Activated T-helper 1 cell treated with Interleukin-2 at 50 U/mL for 16 hours (primary cell): ENCODE measurements at places on chromosomes 16 and 17.

- DNase-seq: no peak
Measured at GRCh38 chr17:1977583-1978395, 47.3 kb downstream of the RTN4RL1 start.

- no peak for DNase-seq
Measured at GRCh38 chr16:54080524-54081008, 206.0 kb downstream of the IRX3 start.

- DNase-seq: no peak
Measured at GRCh38 chr16:69423189-69423588, 1.2 kb upstream of the CYB5B start.

GRCh38 chr16:57115514-57116182 is 23.3 kb downstream of the CPNE2 start:
- DNase-seq: no peak

DNA sequence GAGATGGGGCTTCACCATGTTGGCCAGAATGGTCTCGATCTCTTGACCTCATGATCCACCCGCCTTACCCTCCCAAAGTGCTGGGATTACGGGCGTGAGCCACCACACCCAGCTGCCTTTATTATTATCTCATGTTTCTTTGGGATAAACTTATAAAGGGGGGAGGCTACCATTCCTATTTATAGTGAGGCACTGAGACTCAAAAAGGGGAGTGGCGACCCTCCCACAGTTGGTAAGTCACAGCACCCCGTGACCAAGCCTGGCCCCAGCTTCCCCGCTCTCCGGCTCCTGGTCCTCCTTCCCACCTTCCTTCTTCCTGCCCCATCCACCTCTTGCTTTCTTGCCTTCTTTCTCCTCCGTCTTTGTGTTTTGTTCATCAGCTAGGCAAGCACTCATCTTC is 5.2 kb downstream of the MYH3 start:
- DNase-seq: no peak

DNA sequence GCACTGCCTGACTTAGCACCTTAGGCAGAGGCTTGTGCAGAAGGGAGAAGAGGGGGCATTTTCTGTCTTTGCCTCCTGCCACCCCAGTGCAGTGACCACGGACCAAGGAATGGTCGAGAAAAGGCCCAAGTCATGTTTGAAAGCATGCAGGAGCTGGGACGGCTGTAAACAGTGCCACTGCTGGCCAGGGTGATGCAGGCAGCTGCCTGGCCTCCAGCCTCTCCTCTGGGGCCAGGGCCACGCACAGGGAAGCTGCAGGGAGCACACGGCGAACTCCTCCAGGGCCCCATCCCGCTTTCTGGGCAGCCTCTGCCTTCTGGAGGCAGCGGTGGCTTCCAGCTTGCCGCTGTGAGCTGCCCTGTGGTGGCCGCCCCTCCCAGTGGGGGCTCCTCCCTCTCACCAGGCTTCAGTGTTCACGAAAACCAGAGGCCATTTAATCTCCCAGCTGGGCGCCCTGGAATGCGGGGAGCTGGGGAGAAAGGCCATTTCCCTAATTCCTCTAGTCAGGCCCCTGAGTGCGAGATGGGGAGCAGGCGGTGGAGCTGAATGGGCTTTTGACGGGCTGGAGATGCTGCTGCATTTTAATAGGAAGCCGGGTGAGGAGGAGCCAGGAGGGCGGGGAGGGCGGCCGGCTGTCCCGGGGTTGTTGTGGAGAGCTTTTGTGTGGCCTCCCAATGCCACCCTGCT is 28.7 kb upstream of the DNAI2 start:
- DNase-seq: no peak

DNA sequence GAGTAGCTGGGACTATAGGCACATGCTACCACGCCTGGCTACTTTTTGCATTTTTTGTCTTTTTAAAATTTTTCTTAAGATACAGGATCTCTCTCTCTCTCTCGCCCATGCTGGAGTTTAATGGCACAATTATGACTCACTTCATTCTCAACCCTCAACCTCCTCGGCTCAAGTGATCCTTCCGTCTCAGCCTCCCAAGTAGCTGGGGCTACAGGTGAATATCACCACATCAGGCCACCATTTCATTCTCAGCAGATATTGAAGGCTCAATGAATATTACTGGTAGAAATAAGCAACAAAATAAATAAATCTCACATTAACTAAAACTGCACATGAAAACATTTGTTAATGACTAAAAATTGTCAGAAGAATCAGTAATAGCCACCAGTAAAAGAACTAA is 41.7 kb downstream of the BRIP1 start:
- no peak for DNase-seq

GRCh38 chr17:82667668-82668000 is 19.4 kb upstream of the WDR45B start:
- no peak for DNase-seq

- DNase-seq: no peak
Measured at GRCh38 chr16:53043428-53043831, 9.3 kb downstream of the CHD9NB start.

DNA sequence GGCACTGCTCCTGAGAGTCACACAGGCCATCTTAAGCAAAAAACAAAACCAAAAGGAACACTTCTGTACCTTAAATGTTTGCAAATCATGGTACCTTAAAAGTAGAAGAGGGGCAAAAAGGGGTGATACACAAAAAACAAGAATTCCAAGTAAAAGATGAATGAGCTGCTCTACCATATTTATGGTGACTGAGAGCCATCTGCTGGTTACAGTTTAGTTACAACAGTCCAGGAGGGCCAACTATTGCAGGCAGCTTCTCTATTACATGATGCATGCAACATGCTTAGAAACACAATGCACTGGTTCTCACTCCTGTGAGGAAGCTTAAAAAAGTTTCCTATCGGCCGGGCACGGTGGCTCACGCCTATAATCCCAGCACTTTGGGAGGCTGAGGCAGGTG is 53.5 kb downstream of the STX8 start:
- no peak for DNase-seq

DNA sequence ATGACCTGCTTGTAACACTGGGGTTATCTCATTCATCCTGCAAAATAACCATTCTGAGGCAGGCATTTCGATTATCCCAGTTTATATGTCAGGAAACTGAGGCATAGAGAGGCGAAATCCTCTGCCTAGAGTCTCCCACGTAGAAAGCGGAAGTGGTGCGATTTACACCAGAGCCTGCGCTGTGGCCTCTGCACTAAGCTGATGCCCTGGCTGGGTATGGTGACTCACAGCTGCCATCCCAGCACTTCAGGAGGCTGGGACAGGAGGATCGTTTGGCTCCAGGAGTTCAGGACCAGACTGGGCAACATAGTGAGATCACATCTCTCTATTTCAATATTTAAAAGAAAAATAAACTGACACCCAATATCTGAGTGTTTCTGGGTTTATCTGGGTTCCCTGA is 59.3 kb upstream of the BCO1 start:
- no peak for DNase-seq

DNA sequence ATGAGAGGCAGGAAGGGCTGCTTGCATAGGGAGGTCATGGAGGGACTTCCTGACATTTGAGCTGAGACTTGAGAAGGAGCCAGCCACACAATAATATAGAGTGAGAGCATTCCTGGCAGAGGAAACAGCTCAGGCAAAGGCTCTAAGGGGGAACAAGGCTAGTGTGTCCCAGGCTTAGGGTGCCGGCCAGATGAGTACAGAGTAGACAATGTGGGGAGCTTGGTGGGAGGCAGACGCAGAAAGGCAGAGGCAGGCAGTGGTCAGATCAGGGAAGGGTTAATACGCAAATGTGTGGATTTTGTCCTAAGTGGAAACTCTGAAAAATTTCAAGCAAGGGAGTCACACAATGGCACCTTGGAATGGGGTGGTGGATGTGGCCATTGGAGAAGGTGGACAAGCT is 31.3 kb downstream of the CD300LB start:
- no peak for DNase-seq

DNA sequence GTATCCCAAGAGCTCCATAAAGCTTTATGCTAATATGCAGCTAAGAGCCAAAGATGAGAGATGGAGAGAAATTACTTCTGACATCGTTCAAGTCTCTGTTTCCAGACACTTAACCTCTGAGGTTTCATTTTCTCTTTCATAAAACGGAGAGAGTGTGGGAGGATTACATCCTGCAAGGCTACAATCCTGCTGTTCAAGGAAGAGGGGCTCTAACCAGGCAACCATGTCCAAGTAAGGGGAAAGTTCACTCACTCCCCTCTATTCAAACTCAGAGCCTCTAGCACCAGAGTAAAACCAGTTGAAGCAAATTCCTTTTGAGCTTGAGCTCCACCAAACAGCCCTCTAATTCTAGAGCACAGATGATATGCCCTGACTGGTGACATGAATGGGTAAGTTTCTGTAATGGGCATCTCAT is 397.4 kb downstream of the NPIPA8 start:
- no peak for DNase-seq

- DNase-seq: no peak
Measured at GRCh38 chr16:31201582-31202413, 762 bp downstream of the PYCARD start.

DNA sequence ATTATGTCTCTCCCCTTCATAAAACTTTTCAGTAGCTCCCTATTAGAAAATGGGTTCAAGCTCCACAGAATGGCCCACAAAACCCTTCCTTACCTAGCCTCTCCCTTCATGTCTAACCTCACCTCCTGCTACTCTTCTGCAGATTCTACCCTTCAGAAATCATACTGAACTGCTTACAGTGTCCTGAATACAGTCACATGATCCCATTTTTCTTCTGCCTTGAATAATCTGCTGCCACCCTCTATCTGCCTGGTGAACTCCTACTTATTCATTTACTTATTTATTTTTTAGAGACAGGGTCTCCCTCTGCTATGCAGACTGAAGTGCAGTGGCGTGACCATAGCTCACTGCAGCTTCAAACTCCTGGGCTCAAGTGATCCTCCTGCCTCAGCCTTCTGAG is 15.0 kb downstream of the LASP1NB start:
- DNase-seq: no peak

GRCh38 chr17:34485999-34486398 is 93.4 kb upstream of the TMEM132E start:
- DNase-seq: no peak

DNA sequence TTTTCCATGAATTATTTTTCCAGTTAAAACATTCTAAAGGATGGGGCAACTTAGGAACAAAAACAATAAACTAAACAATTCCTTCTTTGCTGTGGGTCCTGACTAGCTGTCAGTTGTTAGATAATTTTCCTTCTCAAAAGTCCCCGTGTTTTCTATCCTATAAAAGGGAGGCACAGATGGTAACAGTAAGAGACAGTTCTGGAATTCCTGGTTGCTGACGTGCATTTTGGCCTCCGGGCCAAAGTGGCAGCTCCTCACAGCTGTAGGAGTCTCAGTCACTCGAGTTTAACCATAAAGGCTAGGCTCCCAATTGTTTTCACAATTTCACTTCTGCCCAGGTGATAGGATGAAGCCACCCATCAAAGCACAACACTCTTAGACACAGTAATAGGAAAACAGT is 77.0 kb upstream of the ZNF423 start:
- DNase-seq: no peak

DNA sequence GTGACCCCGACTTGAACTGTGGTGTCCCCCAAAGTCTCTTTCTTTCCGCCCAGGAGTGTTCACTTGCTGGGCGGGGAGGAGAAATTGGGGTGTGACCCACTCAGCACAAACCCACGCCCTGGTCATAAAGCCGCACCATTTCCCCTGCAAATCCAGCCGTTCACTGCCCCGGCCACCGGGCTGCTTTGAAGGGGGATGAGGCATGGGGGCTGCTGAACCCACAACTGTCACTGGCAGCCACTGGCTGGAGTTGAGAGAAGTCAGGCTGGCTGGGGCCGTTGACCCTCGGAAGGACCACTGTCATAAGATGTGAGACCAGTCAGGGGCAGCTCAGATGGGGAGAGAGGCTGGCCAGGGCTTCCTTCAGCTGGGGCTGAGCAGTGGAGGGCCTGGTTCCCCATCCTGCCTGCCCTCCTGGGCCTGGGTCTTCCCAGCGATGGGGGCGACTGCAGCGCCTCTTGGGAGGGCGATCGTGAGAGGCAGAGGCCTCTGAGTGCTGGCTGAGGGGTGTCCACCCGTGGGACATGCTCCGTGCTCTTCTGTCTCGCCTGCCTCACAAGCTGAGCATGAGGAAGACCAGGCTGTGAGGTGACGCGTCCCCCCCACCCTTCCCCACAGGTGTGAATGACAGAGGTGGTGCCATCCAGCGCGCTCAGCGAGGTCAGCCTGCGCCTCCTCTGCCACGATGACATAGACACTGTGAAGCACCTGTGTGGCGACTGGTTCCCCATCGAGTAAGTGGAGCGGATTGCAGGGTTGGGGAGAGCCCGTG is 19.5 kb downstream of the C16orf90 start:
- DNase-seq: no peak

GRCh38 chr16:72876221-72876620 is 171.7 kb downstream of the ZFHX3 start:
- no peak for DNase-seq

GRCh38 chr17:70604854-70605253 is 435.5 kb downstream of the KCNJ2 start:
- DNase-seq: no peak
